Kidney glomerular epithelial cell (primary cell): ENCODE measurements at places on chromosomes 1 and 21.

DNA sequence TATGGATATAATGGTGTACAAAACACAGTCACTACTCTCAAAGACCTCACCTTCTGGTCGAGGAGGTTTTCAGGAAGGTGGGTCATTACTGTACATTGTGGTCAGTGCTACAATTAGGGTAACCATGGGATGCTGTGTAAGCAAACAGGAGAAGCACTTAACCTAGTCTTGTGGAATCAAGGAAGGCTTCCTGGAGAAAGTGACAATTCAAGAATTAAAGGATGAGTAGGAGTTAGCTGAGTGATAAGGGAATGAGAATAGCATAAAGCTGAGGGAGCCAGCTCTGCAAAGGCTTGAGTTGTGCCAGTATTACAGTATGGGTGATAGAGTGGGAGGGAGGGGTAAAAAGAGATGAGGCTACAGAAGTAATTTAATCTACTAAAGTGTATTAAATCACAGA, 17.2 kb downstream of the NEXN start:
- DNase-seq: no peak

DNA sequence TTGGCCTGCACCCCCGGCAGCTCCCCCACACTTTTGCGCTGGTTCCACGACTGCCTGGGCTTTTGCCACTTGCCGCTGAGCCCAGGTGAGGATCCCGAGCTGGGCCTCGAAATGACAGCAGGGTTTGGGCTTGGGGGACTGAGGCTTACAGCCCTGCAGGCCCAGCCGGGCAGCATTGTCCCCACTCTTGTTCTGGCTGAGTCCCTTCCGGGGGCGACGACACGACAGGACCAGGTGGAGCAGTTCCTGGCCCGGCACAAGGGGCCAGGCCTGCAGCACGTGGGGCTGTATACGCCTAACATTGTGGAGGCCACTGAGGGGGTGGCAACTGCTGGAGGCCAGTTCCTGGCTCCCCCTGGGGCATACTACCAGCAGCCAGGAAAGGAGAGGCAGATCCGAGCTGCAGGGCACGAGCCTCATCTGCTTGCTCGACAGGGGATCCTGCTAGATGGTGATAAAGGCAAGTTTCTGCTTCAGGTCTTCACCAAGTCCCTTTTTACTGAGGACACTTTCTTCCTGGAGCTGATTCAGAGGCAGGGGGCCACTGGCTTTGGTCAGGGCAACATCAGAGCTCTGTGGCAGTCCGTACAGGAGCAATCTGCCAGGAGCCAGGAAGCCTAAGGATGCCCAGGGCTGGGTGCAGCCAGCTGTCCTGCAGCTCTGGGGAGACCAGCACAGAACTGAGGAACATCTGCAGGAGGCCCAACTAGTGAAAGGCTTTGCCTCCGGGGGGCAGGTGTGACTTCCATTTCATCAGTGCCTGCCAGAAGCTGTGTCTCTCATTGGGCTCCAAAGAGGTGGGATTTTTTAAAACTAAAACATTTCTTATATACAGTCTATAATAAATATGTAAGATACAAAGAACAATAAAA, 1.2 kb downstream of the HPDL start:
- no peak for DNase-seq

- peak; percentile 70 for DNase-seq
Observed at GRCh38 chr1:85884372-85885035, 176.3 kb upstream of the ZNHIT6 start.

DNA sequence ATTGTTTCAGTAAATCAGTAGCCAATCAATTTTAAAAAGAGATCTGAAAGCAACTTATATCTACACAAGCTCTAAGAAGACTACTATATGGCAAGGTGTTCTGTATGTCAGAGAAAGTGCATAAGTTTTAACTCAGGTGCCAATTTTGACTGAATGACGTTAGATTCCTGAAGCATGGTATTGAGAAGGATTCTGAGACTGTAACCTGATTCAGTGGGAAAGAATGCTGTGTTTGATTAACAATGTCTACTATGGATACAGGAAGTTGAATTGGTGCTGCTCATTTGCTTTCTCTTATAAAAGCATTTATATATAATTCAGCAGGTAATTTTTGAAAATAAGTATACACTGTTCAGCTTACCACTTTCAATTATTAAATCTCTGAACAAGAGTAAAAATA, 156.3 kb downstream of the PAPPA2 start:
- no peak for DNase-seq

GRCh38 chr1:1626207-1627141, 5.5 kb upstream of the MMP23B start:
- DNase-seq: no peak

- no peak for DNase-seq
Observed at GRCh38 chr1:41041614-41042270, 20.2 kb upstream of the SLFNL1 start.

GRCh38 chr1:29120947-29121485, 2.7 kb downstream of the TMEM200B start:
- no peak for DNase-seq

DNA sequence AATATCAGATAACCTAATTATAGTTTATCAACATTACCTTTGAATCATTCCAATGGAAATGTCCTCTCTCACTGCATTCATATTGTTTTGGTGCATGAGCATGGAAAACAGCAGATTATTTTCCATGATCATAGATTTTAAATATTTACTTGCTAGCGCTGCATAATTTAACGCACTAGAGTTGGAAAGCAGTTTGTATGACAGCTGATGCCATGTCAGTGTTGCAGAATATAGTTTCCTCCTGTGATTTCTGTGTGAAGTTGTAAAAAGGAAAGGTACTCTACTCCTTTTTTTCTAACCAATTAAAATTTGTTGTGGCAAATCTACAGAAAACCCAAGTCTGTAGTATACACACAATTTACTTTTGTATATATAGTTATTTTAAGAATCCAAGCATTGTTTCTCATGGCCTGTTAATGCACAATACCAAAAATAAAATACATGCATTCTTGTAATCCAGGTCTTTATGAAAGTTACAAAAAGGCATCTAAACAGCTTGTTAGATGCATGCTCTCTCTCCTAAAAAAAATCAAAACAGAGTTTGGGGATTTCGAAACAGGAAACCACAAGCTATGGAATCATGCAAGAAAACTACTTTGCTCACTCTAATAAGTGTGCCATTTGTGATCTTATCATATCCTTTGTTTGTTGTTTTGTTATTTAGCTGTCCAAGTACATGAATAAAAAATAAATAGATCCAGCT, 1.9 kb upstream of the ATG4C start:
- no peak for DNase-seq

DNA sequence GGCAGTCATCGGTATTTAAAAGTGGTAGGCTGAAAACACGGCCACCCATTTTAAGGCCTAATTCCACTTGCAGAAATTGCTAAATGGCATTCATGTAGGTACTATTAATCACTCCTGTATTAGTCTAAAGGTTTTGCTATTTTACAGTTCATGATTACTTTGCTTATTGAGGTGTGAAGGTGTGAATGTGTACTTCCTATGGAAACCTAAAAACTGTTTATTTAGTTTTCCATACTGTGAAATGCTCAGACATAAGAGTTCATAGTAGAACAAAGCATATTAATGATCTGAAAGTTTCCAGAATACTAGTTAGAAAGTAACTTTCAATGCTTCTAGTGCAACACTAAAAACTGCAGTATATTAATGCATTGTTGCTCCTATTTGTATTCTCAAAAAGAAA, 69.8 kb downstream of the ITGB3BP start:
- DNase-seq: no peak

- peak; percentile 28 for DNase-seq
Observed at GRCh38 chr1:150021191-150021694, 10.7 kb upstream of the OTUD7B start.

DNA sequence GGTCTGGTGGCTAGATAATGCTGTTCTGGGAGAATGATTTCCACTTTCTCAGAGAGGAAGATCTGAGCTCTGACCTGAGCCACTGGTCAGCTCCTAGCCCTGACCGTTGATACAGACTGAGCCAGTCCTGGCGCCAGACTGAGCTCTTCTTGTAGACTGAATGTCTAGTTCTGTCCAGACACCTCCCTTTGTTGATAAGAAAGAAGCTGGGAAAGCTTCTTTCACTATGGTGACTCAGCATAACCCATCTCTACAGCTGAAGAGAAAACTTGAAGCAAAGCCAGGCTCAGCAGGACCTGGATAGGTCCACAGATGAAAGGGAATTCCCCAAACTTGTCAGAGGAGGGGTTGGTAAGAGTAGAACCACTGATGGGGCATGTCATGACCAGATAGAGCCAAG, 9.9 kb upstream of the TRABD2B start:
- peak; percentile 79 for DNase-seq

GRCh38 chr1:84780000-84780716, 89.9 kb upstream of the SSX2IP start:
- DNase-seq: no peak

DNA sequence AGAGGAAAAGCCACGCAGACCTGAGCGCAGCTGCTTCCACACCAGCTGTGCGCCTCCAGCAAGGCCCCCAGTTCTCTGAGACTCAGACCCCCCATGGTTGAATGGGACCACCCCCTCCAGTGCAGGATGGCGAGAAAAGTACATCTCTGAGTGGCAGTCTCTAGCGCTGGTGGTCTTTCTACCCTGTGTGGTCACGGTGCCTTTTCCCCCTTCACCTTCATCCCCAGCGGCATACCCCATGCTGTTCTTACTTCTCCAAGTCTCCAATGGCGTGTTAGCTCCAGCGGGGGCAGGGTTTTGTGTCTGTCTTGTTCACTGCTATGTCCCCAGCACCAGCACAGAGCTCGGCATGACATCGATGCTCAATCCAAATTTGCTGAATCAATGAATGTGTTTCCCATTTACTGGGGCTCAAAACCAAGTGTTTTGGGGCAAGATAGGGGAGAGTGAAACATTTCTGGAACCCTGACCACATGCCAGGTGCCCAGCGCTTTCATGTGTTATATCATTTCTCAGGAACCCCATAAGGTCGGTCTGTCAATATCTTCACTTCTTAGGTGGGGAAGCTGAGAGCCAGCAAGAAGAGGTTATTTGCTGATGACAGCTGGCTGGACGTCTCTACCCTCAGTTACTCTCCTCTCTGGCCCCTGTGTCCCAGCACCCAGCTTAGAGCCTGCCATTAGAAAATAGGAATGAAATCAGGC, 959 bp upstream of the SDC3 start:
- no peak for DNase-seq

- DNase-seq: no peak
Observed at GRCh38 chr1:62426237-62426636, 10.6 kb upstream of the USP1 start.

DNA sequence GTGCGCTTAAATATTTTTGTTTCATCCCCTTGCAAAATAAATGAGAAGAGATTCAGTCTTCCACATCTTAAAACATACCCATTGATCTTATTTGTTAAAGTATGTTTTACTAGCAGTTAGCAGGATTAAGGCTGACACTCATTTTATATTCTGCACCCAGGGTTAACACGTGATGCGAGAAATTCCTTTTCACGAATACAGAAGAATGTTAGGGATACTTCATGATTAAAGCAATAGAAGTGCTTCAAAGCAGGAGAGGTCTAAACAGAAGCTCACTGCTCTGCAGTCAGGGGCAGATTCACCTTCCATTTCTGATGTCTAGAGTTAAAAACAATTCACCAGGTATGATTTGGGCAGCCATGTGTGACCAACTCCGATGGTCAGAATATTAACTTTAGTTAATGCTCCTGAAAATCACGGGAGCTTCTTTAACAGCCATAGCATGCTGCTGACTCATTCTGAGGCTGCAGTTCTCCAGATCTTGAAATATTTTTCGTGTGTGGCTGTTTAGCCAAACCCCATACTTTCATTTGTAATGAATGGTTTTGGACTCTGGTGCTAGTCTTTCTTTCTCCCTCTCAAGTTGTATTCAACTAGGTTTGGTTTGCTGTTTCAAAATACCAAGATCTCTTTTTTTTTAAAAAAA, 19.7 kb downstream of the BCAR3 start:
- DNase-seq: peak; percentile 68

- no peak for DNase-seq
Observed at GRCh38 chr1:110085671-110086070, 15.2 kb upstream of the ALX3 start.

DNA sequence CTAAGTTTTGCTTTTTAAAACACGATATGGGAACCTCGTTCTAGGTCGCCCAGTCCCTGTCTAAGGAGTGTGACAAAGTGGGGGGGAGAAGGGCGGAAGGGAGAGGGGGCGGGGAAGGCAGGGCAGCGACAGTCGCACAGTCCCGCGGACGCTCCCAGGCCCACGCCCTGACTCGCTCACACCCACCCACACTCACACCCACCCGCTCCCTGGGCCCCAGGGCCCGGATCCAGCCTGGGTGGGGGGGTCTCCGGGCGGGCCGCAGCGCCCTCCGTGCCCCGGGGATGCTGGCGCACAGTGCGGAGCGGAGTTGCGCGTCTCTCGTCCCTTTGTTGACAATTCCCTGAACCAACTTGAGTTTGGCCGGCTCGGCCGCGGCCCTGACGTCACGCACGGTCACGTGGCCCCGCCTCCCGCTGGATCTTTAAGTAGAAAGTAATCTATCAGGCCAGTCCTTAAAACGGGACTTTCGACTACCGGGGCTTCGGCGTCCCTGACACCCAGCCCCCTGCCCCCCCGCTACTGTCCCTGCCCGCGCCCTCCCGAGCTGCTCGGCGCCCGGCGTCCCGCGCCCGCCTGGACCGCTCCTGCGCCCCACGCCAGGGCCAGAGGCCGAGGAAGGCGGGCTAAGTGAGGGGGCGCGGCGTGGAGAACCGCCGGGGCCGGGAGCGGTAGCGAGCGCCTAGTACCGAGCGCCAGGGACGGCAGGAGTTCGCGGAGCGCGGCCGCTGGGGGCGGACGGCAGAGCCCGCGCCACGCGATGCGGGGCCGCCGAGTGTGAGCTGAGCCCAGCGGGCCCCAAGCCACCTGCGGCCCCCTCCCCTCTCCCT, at the start of gene FOXD3:
FOXD3 (plus strand) TSS at position 454 of the 830 bp plus-strand sequence. CDS start 492 bp downstream, outside the sequence.
- DNase-seq: no peak

DNA sequence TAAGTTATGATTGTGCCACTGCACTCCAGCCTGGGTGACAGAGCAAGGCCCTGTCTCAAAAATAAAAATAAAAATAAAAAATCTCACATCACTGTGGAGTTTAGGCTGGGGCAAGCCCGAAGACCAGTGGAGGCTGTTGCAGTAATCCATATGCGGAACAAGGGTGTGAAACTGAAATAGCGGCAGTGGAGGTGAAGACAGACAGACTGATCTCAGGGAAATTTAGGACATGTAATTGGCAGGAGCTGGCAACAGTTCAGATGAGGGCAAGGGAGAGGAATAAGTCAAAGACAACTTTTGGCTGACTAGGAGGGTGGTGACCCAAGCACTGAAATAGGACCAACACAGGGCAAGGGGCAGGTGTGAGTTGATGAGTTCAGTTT, 8.4 kb downstream of the ARMH1 start:
- DNase-seq: no peak

GRCh38 chr1:206955476-206956451, 9.5 kb upstream of the PIGR start:
- DNase-seq: no peak
